ENCODE measurements at places on chromosomes 3 and 15.

DNA sequence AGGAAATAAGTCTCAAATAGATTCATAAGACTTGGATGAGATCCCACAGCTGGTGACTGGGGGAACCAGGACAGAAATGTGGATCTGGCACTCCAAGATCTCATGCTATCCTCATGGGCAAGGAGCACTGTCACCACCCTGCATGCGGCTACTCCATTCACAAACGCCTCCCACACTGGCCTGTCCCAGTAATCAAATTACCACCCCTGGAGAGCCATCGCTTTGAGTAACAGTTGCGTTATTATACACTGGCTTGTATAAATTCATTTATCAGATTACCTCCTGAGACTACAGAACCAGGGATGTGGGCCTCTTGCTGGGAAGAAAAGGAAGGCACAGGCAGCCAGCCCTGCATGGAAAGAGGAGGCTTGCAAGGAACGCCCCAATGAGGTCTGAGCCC is 27.9 kb upstream of the SLC25A36 start:
- no peak for DNase-seq

GRCh38 chr15:40990789-40991188 is 37.5 kb downstream of the CHAC1 start:
- DNase-seq: no peak

GRCh38 chr3:152054315-152054714 is 180.9 kb downstream of the SUCNR1 start:
- DNase-seq: no peak

DNA sequence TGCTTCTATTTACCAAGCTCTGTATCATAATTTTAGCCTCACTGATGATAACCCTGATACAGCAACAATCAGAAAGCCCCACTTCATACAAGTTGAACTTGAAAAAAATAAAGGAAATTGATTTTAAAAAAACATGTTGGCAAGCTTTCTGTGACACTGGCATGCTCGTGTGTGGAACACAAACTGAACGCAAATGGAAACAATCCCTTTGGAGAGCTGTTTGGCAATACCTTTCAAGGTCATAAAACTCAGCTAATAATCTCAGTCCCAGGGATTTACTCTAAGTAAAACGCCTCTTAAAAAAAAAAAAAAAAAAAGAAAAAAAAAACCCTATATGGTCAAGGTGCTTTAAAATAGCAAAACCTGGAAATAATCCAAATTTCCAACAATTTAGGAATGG is 166.7 kb upstream of the BCL6 start:
- no peak for DNase-seq

DNA sequence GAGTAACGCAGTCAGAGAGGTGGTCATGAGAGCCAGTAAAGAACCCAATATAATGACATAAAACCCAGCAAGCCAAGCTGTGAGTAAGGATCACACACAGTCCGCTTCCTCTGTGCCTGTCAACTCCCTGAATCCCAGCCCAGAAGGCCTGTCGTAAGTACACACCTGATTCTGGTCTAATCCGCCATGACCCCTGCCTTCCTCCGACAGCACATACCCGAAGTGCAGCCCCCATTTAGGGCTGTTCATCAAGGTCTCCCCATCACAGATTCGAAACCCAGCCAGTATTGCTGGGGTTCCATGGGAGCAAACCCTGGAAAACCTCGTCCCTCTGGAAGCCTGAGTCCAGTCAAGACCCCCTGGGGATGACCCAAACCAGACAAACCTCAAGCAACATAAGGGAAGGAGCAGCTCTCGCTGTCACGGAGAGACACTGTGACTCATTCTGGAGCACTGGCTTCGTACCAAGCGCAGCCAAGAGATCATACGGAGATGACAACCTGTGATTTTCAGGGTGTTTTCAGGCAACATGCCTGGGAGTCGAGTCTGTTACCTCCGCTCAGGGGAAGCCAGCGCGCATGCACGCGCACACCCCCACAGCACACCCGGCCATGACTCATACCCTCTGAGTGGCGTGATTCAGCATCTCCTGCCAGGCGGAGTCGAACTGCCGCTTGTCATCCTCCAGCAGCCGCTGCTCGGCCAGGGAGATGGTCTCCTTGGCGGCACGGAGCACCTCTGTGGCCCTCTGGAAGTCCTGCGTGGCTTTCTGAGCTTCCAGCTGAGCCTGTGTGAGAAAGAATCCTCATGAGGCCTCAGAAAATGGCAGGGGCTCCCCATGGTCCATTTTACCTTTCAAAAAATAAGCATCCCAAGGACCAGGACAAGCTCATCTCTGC is 63.0 kb downstream of the SH3BP5 start:
- DNase-seq: peak; percentile 64

- no peak for DNase-seq
Observed at GRCh38 chr3:54243056-54243931, 120.9 kb downstream of the CACNA2D3 start.

GRCh38 chr3:29370476-29371420 is 89.9 kb downstream of the RBMS3 start:
- DNase-seq: no peak

- DNase-seq: no peak
Observed at GRCh38 chr3:38565339-38566214, 69.4 kb downstream of the EXOG start.

- no peak for DNase-seq
Observed at GRCh38 chr3:81395739-81396513, 365.5 kb downstream of the GBE1 start.

DNA sequence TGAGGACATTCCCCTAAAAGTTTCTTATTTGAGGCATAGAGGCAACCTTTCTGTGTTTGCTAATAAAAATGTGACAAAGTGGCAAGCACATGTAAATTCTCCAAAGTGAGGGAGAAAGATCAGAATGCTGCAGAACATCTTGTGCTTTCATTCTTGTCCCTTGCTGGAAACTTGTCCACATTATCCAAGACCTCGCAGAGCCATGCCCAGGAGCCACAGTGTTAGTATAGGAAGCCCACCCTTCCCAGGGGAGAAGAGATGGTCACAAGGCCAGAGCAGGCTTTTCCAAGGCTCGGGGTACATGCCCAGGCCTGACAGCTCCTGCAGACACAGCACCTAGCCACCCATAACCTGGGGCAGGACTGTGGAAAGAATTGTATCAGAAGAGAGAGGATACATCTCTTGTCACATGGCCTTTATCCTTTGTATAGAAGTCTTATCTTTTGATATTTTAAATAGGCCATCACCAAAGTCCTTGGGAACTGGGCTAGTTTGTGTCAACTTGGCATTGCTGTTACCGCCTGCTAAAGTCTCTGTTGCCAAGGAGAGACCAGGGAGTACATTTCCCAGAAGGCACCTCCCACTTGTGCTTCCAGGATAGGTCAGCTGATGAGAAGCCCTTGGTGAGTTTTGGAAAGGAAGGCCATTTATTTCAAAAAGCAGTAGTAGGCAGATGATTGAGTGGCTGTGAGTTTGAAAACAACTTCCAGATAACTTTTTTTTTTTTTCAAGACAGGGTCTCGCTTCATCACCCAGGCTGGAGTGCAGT is 10.5 kb downstream of the DLEC1 start:
- no peak for DNase-seq

- no peak for DNase-seq
Observed at GRCh38 chr3:55692957-55693558, 206.0 kb upstream of the WNT5A start.

- DNase-seq: no peak
Observed at GRCh38 chr15:101590785-101591184, 61.4 kb downstream of the TM2D3 start.

DNA sequence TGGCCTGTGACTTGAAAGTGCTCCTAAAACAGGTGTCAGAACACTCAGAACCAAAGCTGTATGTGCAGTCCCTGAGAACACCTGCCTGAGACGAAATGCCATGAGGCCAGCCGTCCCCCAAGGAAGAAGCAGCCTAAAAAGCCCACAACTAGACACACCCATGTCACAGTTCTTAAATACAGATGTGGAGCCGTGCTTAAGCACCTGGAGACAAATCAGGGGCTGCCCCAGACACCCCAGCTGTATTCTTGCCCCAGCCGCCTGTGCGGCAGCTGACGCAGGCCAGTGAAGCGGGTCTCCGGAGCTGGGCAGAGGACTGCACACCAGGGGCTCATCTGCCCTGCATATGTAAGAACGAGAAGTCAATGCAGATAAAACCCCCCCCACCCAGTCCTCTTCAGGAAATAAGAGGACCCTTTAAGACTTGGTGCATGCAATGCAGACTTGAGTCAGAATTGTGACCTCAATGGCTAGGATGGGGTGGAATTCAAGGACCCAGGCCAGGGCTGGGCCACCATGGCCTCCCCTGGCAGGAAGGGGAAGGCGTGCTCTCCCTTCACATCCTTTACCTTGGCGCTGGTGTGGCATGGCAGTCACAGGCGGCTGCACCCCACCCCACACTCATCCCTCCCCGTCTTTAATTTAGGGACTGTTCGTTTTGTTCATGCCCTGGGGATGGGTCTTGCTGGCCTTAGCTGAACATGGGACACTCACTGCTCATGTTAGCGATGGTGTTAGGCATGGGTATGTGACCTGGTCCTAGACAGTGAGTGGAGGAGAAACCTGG is 27.7 kb upstream of the PLXNA1 start:
- DNase-seq: no peak
